GM06990 (cell line): ENCODE measurements at places on chromosomes 1 and 21.

GRCh38 chr1:41783189-41783639 lies 135.5 kb downstream of the HIVEP3 start:
- DNase-seq: no peak

DNA sequence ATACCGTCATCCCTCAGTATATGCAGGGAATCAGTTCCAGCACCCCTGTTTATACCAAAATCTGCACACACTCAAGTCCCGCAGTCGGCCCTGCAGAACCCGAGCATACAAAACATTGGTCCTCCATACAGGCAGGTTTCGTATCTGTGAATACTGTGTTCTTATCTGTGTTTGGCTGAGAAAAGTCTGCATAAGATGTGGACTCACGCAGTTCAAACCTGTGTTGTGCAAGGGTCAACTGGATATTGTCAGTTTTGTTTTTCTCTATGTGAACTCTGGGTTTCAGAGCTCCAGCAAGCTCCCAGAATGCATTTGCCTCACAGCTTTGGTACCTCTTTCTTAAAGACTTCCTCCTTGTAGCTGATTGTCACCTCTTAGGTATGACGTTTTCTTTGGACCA lies 100.6 kb downstream of the NR5A2 start:
- no peak for DNase-seq

GRCh38 chr1:34870395-34870794 lies 10.8 kb upstream of the SMIM12 start:
- no peak for DNase-seq

DNA sequence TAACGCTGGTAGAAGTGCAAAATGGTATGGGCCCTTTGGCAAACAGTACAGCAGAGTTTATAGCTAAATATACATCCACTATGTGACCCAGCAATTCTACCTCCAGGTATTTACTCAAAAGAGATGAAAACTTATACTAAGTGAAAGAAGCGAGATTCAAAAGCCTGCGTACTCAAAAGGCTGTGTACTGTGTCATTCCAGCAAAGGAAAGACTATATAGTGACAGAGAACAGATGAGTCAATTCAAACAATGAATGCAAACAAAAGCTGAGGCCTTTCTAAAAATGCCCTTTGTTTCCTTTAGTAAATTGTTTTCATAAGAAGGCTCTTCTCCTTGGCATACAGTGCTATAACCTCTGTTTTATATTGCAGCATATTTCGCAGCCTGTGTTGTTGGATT lies 268.8 kb upstream of the CSF3R start:
- no peak for DNase-seq

- DNase-seq: no peak
These were observed 88.8 kb downstream of the ST3GAL3 start for GRCh38 chr1:43796111-43796581.

- no peak for DNase-seq
These were observed 42.7 kb upstream of the TRIM45 start for GRCh38 chr1:117164209-117164608.

- no peak for DNase-seq
These were observed 53.2 kb upstream of the RAVER2 start for GRCh38 chr1:64691626-64692025.

- no peak for DNase-seq
These were observed 68.5 kb upstream of the DUSP10 start for GRCh38 chr1:221810406-221810805.

DNA sequence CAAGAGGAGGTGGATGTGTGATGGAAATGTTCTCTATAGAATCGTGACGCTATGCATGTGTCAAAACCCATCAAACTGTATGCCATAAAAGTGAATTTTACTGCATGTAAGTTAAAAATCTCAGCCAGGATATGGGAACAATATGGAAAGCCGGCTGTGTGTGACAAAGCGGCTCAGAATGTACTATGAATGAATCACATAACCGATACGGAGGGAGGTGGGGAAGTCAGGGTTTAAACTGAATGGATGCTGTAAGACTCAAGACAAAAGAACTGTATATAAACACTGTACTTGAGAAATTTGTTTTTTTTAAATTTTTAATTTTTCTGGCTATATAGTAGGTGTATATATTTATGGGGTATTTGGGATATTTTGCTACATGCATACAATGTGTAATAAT lies 111.6 kb upstream of the PDE4B start:
- DNase-seq: no peak

- DNase-seq: no peak
These were observed 18.4 kb downstream of the CCT3 start for GRCh38 chr1:156319664-156320063.
